Prostate gland (tissue), 2 donors: ENCODE measurements at places on chromosomes 6 and 20. TPM values are rescaled to one million over a fixed set of nuclear protein-coding genes. Genes with fewer than 3 reads are reported as not detected.
A peak's percentile ranks its signal among the peaks of the same experiment; 100 is the strongest.

GRCh38 chr6:129882510-129883023 is 21.5 kb upstream of the TMEM244 start:
- no peak for DNase-seq

DNA sequence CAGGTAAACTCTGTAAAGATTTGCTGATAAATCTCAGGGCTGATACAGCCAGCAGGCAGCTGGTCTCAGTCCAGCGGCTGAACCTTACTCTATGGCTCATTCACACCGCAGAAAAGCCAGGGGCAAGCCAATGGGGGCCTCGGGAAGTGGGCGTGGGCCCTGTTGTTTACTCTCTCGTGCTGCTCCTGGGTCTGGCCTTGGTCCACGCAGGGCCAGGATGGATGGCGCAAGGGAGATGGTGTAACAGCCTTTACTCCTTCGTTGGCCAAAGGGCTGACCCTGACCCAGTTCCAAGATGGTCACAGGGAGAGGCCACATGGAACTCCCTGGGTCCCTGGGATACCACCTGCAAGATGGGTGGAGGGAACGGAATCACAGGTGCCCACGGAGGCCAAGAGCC is 16.2 kb downstream of the KCNK17 start:
- no peak for DNase-seq

Gene SAMD3
- total RNA-seq, result not detected

DNA sequence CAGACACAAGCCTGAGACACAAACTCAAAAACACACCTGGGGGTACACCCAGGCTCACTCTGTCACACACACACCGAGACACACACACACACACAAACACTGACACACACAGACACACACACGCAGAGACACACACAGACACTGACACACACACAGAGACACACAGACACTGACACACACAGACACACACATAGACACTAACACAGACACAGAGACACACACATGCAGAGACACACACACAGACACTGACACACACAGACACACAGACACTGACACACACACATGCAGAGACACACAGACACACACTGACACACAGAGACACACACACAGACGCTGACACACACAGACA is 14.4 kb upstream of the ABHD16B start:
- no peak for DNase-seq

Gene ZNF165
- 1.3 TPM for total RNA-seq

Gene RIMS4
- total RNA-seq, result 61.9 TPM

- DNase-seq, result no peak
Measured at GRCh38 chr20:51171141-51171540, 148.2 kb upstream of the KCNG1 start.

Gene GPRC6A
- total RNA-seq, result 0.18 TPM

Gene SEMG1
- 250 TPM for total RNA-seq

GRCh38 chr6:107202876-107203468 is 87.7 kb upstream of the BEND3 start:
- no peak for DNase-seq

DNA sequence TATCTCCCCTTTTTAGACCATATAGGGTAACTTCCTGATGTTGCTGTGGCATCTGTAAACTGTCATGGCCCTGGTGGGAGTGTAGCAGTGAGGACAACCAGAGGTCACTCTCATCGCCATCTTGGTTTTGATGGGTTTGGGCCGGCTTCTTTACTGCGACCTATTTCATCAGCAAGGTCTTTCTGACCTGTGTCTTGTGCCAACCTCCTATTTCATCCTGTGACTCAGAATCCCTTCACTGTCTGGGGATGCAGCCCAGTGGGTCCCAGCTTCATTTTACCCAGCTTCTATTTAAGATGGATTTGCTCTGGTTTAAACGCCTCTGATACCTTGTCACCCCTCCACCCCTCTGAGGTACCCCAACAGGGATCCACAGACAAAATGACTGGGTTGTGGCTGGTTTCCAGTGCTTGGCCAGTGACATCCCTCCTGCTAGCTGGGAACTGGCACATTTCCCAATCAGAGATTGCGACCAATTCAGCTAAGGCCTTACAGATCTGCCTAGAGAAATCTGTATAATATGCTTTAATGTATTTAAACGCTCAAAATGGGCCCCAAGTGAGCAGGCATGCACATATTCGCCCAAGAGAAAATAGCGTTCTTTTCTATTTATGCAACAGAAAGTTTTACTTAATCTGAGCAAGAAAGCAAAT is 315.6 kb upstream of the QKI start:
- no peak for DNase-seq

DNA sequence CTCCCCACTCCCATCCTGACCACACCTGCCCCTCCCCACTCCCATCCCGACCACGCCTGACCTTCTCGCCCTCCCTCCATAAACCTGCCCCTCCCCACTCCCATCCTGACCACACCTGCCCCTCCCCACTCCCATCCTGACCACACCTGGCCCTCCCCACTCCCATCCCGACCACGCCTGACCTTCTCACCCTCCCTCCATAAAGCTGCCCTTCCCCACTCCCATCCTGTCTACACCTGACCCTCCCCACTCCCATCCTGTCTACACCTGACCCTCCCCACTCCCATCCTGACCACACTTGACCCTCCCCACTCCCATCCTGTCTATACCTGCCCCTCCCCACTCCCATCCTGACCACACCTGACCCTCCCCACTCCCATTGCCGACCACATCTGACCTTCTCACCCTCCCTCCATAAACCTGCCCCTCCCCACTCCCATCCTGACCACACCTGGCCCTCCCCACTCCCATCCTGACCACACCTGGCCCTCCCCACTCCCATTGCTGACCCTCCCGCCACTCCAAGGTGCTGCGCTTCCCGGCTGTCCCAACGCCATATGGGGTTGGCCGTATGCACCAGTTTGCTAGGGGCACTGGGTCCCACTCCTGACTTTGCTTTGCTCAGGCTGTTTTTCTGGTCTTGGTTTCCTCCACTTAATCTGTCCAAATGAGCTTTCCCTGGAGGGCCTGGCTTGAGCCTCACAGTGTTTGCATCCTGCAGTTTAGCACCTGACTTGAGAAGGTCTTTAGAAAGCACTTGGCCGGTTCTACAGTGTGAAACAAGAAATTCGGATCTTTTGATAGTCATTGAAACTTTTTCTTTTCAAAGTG is 2.9 kb downstream of the KIF25 start:
- no peak for DNase-seq

DNA sequence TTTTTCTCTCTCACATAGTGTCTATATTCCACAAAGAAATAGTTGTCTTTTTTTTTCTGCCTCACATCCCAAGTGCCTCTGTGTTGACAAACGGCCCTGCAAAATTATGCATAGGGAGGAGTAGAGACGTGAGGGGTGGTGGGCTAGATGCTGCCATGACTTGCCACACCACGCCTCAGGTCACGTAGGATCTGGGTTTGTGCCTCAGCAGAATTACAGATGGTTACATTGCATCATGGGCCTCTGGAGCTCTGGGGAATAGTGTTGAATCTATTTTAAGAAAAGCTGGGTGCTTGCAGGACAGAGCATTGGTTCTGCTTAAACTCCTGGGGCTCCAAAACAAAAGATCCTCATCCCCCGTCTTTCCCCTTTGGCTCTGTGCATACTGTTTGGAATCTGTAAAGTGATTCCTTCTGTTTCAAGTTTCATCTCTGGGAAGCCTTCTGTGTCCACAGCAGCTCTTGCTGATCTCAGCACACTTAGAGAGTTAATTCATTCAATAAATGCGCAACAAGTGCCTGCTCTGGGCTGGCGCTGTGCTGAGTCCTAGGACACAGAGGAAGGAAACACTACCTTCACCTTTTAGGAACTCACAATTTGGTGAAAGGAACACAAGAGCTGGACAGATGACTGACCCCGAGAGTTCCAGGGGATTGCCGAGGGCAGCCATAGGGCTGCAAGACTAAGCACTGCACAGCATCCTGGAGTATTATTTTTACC is 2.4 kb downstream of the FANCE start:
- DNase-seq, result no peak

DNA sequence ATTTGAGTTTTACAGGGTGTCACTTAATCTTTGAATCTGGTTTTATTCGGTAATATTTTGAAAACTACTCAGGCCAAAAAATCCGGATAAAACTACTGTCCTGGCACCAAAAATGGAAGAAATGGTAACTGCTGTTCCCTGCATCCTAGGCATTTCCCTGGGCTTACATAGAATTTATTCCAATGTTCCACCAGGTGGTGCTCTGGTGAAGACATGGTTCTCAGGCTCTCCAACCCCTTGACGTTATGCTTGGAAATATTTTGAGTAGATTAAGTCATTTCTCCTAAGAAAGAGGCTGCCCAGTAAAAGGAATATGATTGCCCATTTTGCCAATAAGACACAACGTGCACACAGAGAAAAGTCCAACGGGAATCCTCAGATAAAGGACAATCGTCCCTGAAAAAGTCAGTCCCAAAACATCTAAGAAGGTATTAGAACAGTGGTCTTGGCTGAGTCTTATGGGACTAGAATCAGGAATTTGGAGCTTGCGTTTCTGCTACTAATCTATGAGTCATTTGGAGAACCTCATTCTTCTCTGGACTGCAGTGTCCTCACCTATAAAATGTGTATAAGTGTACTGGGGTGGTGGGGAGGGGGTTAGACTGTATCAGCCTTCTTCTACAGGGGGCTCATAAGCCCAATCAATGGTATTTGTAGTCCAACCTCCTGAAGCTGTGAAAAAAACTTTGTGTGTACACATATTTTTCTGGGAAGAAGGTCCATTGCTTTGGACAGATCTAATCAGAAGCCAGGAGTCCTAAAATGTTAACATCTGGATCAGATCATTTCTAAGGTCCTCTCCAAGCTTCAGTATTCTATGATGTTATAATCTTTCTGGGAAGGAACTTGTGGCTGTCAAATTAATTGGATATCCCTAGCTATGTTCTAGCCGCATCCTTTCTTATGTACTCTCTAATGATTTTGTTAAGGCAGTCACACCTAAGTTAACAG is 131.0 kb upstream of the BMP2 start:
- peak; percentile 43 for DNase-seq

Gene SLC13A3
- total RNA-seq, result 10.5 TPM

Gene BEND6
- 0.32 TPM for total RNA-seq

GRCh38 chr6:110389689-110390382 is 25.5 kb downstream of the DDO start:
- no peak for DNase-seq

Gene MEI4
- 3.0 TPM for total RNA-seq

GRCh38 chr6:161853657-161854056 is 579.8 kb upstream of the AGPAT4 start:
- DNase-seq, result no peak

DNA sequence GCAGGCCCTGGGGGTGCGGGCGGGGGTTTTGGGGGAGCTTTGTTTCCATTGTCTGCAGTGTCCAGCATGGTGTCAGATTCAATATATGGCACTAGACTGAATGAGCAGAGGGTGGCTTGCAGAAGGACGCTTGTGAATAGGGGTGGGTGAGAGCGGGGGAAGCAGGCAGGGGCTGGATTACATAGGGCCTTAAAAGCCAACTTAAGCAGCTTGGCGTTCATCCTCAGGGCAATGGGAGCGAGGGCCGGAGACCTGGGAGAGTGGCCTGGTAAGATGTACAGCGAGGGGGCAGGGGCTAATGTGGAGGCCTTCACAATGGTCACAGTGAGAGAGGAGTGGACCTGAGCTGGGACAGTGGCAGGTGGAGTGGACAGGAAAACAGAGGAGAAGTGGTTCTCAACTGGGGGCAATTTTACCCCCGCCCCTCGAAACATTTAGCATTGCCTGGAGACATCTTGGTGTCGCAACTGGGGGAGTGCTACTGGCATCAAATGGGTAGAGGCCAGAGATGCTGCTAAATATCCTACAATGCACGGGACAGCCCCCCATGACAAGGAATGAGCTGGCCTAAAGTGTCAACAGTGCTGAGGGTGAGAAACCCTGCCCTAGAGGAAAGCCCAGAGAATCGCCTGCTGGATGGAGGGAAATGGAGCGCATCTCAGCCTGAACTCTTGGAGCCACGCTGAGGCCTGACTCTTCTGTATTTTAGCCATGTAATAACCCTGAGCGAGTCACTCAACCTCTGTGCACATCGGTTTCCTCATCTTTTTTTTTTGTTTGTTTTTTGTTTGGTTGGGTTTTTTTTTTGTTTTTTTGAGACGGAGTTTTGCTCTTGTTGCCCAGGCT is 15.1 kb upstream of the BAK1 start:
- no peak for DNase-seq

DNA sequence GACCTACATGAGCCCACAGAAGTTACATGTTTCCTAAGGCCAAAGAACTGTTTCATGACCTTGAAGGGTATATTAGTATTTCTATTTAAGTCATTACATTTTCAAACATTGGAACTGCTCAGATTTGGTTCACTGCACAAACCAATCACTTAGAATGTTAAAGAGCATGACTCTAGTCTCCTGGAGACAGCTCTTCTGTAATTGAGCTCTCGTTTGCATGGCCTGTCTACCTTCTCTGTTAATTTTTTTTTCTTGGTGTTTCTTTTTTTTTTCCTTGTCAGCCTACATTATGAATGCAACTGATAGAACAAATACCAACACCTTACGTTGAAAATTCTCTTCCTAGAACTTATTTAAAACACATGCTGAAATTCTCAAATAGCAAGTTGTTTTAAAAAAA is 860.2 kb upstream of the MAP3K7 start:
- DNase-seq, result no peak

GRCh38 chr6:14511061-14511586 is 393.6 kb downstream of the CD83 start:
- no peak for DNase-seq

DNA sequence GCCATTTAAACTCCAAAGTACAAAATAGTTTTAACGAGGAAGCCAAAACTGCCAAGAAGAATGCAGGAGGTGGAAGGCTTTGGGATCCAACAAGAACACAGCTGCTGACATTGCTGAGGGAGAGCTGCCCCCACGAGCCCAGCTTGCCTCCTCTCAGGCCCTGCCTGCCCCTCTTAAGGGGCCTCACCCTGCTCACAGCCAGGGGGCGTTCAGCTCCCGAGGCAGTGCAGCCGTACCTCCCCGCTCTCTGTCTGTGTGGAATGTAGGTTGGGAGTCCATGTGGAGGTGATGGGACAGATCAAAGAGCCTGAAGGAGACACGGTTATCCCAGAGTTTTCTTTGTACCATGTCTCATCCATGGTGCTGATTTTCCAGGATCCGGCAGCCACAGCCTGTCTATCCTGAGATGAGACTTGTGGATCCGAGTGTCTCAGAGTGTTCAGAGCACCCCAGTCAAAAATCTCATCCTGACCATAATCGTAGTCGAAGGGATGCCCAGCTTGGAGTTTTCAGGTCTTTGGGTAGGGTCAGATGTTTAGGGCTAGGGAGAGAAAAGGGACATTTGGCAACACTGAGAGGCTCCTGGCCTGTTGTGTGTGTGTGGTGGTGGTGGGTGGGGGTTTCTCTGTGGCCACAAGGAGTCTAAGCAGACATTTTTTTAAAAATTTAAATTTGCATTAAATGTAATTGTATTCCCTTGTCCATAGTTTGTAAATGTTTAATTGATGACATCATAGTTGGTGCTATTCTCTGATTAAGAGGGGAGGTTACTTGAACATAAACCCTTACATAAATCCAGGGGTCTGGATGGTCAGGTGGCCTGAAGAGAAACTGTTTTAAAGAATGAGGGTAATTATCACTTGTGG is 111.4 kb upstream of the CLDN20 start:
- DNase-seq, result no peak
